Stimulated activated CD8-positive, alpha-beta memory T cell treated with anti-CD3 and anti-CD28 coated beads, Interleukin-7, amount 100 ng/mL, for 1 hour (primary cell): ENCODE measurements at places on chromosomes 7 and 10.

DNA sequence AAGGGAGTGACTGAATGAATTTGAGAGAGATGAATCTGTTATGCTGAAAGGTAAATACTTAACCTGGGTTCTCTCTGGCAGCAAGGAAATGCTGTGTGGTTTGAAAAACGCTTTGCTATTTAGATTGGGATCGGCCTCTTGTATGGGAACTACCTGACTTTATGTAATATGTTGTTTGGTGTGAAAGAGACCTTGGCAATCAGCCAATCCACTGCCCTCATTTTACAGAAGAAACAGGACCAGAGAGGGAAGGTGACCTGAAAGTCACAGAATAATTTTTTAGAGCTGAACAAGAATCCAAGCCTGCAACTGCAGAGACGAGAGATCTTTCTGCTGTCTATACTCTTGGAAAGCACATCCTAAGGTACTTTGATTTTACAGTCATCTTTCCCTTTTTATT is 1.0 kb downstream of the BUD31 start:
- DNase-seq = no peak

DNA sequence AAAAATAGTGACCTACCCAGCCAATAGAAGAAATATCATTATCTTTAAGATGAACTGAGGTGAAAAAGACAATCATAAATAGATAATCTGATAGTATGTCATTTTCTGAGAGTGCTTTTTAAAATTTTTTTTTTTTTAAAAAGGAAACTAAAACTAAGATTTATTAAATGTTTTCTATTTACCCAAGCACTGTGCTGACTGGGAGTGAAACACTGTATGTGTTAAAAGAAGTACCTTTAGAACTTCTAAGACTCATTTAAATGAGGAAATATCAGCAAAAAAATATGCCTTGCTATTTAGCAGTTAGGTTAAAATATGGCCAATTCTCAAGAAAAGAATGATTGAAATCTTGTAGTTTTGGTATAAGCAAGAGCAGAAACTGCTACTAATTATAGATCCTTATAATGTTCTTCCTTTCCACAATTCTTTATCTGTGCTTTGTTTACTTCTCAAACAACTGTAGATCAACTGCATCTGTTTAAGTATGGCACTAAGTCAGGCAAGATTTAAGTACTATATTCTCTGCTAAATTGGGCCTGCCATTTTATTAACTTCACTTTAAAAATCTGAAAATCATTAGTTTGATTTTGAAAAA is 39.5 kb upstream of the WNT2 start:
- no peak for DNase-seq

DNA sequence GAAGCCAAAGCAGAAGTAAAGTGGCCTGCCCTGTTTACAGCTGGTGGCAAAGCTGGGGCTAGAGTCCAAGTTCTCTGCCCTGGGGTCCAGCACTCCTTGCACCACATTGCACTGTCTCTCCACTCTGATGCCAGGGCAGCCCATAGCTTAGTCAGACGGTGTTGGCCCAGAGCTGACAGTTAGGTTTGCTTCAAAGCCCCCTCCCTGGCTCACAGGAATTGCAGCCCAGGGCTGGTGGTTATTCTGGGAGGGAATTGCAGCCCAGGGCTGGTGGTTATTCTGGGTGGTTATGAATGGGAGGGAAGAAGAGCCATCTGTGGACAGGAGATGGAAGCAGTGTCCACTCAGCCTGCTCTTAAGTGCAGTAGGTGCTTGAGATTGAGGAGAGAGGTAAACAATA is 88.9 kb downstream of the SCRN1 start:
- no peak for DNase-seq

DNA sequence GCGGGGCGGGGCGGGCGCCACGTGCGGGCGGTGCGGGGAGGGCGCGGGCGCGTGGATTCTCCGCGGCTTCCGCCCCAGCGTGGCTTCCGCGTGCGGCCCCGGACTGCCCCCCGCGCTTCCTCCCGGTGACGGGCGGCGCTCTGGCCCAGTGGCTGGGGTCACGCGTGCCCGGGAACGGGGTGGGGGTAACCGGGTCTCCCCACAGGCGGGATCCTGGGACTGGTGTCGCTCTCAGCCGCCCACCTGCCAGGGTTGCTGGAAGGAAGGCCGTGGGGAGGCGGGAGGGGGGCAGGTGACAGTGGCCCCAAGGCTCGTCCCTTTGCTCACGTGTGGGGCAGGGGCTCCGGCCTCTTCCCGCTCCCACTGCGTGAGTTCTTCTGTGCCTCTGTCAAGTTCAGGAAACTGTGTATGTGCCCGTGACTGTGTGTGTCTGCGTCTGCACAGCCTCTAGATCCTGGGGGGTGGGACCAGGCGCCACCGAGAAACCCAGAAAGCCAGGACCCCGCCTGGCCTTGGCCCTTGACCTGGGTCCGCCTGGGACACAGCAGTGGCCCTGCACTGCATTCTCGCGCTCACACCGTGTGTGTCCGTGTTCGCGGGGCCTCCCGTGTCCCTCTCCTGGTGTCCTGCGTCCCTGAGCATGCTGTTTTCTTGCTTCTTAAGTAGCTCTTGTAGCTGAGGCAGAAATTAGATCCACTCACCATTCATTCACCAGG is 919 bp downstream of the MAFK start:
- no peak for DNase-seq

DNA sequence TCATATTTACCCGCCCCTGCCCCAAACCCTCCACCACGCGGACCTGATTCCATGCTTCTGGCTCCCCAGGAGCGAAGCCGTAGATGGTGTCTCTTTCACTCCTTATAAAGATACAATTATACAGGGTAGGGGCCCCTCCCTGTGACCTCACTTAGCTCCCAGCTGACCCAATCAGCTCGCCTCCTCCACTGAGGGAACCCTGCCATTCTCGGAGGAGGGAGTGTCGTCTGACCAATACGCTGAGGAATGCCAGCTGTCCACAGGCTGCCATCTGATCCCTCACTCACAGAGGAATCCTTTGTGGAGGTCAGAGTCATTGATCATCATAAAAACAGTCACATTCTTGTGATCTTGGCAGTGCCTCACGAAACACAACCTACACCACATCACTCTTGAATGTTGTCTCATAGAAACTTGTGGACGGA is 67.5 kb upstream of the INSIG1 start:
- DNase-seq = no peak

DNA sequence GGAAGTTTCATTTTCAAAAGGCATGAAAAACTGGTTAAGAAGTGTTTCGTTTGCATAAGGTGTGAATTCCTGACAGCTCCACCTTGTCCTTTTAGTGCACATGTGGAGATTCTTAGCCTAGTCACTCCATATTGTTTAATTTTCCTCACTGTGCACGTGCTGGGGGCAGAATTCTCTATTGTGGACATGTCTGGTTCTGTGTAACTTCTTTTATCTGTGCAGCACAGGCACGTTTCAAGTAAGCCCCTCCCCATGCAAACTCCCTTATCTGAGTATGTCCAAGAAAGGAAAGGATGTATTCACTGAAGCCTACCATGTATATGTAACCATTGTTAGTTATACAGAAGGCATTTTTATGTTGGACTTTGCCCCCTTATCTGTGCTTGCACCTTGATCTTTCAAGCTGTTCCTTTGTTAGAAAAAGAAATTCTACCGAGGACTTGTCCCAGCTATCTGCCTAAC is 1346.3 kb downstream of the REEP3 start:
- no peak for DNase-seq
